ENCODE measurements at places on chromosomes 16 and 17. TPM values are rescaled to one million over a fixed set of nuclear protein-coding genes. Genes with fewer than 3 reads are reported as not detected.

- DNase-seq = no peak
These were observed 53.9 kb downstream of the MYO1D start for GRCh38 chr17:32822996-32823395.

Gene KRTAP4-5
- polyA plus RNA-seq = not detected

Gene ACSM2A
- polyA plus RNA-seq = not detected

Gene GNGT2
- polyA plus RNA-seq = 0.87 TPM
